Sciatic nerve (tissue), 2 donors: ENCODE measurements at places on chromosomes 5 and 9.

- DNase-seq: no peak
These were observed 32.9 kb downstream of the NKD2 start for GRCh38 chr5:1041225-1042143.

DNA sequence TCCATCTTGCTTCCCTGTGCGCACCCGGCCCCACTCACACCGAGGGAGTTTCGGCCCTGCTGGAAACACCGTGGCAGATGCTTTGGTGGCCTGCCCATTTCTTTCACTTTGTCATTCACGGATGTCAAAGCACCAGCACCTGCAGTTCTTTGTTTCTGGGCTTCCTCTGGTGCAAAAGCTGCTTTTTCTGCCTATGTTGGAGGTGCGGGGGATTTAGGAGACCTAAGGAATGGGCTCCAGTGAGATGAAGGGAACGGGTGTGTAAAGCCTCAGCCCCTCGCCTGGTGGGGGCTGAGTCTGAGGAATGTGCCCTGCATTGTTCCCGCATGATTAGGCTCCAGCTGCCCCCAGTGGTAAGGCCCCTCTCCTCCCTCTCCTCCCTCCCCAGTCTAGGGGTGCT, 62.3 kb downstream of the THBS4 start:
- DNase-seq: no peak

- no peak for DNase-seq
These were observed 1762.2 kb upstream of the WWC1 start for GRCh38 chr5:166529200-166529599.

DNA sequence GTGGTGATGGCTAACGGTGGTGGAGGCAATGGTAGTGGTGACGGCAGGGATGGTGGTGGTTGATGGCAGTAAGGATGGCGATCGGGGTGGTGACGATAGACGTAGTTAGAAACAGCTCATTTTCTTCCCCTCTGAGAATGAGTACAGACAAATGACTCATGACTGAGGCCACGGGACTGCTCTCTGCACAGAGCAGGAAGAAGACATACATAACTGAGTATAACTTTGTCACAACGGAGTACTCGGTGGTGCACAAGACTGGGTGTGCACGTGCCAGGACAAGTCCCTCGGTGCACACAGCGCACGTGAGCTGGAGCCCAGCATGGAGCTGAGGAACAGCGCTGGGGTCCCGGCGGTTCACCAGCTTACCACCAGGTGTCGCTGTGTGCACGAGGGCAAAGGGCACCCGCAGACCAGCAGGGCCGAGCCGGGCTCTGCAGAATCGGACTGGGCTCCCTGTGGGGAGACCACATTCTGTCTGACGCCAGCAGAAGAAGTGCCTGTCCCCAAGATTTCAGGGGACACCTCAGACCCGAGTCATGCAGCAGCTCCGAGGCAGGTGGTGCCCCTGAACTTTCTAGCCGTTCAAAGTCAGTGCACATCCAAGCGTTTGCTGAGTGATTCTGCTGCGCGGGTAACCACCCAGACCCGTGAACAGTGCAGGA, 188.6 kb downstream of the FSTL4 start:
- DNase-seq: peak; percentile 86

- DNase-seq: no peak
These were observed 29.7 kb downstream of the SHB start for GRCh38 chr9:38039090-38039906.

GRCh38 chr5:128586848-128587247, 48.8 kb upstream of the FBN2 start:
- DNase-seq: no peak

GRCh38 chr5:9380109-9380508, 165.8 kb downstream of the SEMA5A start:
- no peak for DNase-seq

- peak; percentile 76 for DNase-seq
These were observed 57.1 kb downstream of the SLC22A5 start for GRCh38 chr5:132426525-132427138.

DNA sequence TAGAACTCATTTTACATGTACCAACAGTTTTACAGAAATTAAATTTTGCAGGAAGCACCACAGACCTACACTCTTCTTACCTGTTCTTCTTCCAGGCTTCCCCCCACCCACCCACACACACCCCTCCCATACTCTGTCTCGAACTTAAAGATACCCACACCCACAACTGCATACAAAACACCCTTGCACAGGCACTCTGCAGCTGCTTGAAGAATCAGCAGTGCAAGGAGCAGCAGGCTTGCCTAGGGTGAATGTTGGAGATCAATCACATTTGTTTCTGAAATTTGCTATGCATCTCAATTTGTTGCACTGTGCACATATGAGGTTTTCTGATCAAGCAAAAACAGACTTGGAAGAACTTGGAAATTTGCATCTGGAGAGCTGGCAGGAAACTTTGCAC, 77.5 kb upstream of the TGFBR1 start:
- DNase-seq: no peak

DNA sequence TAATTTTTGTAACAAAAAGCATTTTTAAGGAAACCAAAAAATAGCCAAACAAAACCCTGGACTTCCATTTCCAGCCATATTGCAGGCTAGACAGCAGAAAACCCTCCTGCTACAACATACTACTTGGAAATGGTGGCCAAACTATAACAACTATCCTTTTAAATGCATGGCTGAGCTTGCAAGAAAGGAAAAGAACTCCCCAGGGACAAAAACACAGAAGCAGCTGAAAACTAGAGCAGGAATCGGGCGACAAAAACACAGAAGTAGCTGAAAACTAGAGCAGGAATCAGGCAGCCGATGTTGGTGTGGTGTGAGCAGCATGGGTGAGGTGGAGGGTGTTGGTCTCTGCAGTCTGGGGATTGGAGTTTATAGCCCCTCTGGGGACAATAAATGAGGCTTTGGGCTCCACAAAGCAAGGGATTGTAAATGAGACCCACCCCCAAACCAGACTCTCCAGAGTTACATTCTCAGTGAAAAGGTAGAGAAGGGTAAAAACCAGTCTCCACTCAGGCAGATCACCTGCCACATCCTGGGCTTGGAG, 95.2 kb downstream of the C9orf50 start:
- DNase-seq: no peak

DNA sequence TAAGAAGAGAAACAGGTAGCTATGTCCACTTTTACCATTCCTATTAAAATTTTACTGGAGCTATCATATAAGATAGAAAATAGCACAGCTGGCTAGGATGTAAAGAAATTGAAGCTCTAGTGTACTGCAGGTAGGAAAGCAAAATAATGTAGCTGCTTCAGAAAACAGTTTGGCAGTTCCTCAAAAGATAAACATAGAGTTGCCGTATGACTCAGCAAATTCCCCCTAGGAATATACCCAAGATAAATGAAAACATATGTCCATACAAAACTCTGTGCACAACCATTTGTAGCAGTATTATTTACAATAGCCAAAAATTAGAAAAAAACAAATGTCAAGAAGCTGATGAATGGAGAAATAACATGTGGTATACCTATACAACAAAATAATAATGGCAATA, 64.6 kb upstream of the SHISAL2B start:
- DNase-seq: no peak

DNA sequence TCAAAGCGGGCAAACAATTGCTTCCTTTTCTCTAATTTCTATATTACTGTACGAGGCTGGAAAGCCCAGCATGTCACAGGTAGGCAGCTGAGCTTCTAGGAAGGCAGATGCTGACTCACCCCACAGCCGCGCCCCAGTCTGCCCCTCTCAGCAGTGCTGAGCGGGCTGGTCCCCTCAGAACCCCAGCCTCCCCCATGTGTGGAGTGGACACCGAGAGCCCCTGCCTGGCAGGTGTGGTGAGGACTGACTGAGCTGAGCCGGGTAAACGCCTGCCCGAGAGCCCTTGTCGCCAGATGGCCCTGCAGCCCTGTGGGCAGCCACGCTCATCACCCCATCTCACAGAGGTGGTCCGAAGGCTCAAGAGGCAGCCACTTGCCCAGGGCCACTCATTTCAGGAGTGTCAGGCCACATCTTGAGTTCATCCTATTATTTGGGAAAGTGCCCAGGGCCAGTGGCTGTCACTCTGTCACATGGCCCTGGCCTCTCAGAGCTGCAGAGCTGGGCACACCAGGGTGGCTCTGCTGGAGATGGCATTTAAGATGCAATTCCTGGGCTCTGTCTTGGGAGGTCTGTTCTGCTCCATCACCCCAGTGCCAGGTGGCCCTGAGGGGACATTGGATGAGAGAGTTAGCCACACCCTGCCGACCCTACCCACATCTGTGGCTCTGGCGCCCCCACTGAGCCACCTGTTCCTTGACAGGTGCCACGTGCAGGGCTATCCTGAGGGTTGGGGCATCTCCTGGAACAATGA, 12.4 kb downstream of the CARD19 start:
- peak; percentile 58 for DNase-seq

- DNase-seq: no peak
These were observed 365.1 kb upstream of the RIOK2 start for GRCh38 chr5:97547999-97548738.

- no peak for DNase-seq
These were observed 126.3 kb downstream of the KDM4C start for GRCh38 chr9:6884101-6884500.

- no peak for DNase-seq
These were observed 27.2 kb downstream of the PTPDC1 start for GRCh38 chr9:94111446-94111845.

DNA sequence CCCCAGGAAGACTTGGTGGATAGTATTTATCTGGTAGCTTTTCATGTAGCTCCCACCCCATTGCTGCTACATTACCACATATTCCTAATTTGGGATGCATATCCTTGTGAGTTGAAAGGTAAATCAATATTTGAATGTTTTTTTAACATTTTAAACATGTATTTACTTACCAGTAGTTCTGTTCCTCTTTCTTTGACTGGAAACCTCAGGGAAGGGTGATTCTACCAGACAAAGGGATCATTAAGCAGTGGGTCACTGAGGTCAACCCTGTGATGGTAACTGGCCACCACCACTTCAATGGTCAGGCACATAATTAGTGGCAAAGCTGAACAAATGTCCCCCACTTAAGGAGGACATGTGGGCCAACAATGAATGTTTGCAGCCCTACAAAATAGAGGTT, 27.2 kb upstream of the KLF9 start:
- DNase-seq: no peak

GRCh38 chr9:28135549-28135948, 562.3 kb upstream of the C9orf72 start:
- DNase-seq: no peak

GRCh38 chr9:72038890-72039410, 21.5 kb downstream of the C9orf57 start:
- peak; percentile 87 for DNase-seq
